ENCODE measurements at places on chromosomes 3 and 15.
A peak's percentile ranks its signal among the peaks of the same experiment; 100 is the strongest.

GRCh38 chr3:67713764-67714469 lies 59.5 kb upstream of the SUCLG2 start:
- DNase-seq, result no peak

- DNase-seq, result no peak
Observed at GRCh38 chr15:68987676-68988075, 26.8 kb upstream of the NOX5 start.

- DNase-seq, result peak; percentile 61
Observed at GRCh38 chr15:81296673-81297072, 27.3 kb downstream of the STARD5 start.

DNA sequence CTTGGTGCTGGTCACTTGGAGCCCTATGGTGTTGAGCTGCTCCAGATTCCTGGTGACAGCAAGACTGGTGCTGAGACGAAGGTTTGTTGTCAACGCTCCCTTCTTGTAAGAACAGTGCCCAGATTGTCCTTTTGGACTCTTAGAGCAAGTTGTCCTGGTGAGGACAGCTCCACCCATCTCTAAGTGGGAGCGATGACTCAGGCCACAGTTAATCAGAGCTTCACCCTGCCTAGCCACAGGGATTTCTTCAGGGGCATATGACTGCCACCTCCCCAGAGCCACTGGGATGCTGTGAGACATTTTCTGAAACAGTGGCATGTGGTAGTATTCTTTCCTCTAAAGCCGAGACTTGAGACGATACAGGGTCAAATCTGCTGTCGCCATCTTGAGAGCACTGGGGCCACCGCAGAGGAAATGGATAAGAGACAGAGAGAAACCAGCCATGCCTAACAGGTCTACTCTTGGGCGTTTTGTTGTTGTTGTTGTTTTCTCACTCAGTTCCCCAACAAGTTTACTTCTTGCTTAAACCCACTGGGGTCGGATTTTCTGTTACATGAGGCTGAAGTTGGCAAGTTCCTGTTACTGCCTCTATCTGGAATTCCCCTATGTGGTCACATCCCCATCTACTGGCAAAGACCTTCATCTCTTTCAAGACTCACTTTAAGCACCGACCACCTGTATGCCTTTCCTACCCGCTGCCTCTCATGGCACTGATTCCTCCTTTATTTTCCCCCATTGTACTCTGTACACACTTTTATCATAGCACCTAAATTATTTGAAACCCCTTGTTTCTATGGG lies 16.0 kb upstream of the PCOLCE2 start:
- DNase-seq, result no peak

GRCh38 chr3:73115806-73116205 lies 54.3 kb downstream of the EBLN2 start:
- no peak for DNase-seq

GRCh38 chr15:88178631-88179030 lies 77.9 kb downstream of the NTRK3 start:
- DNase-seq, result no peak

- no peak for DNase-seq
Observed at GRCh38 chr15:82862886-82863285, 53.5 kb downstream of the WHAMM start.

- DNase-seq, result no peak
Observed at GRCh38 chr15:52113235-52113634, 660 bp upstream of the BCL2L10 start.

- DNase-seq, result no peak
Observed at GRCh38 chr3:59341459-59341858, 291.6 kb upstream of the CFAP20DC start.

Measured in T-helper 1 cell (primary cell).